ENCODE measurements at places on chromosomes 2 and 18.

- DNase-seq = no peak
Observed at GRCh38 chr18:70553245-70553935, 264.5 kb downstream of the SOCS6 start.

GRCh38 chr2:143955401-143956065 is 564.4 kb downstream of the ZEB2 start:
- DNase-seq = no peak

GRCh38 chr18:74023220-74023619 is 124.4 kb downstream of the FBXO15 start:
- DNase-seq = no peak

DNA sequence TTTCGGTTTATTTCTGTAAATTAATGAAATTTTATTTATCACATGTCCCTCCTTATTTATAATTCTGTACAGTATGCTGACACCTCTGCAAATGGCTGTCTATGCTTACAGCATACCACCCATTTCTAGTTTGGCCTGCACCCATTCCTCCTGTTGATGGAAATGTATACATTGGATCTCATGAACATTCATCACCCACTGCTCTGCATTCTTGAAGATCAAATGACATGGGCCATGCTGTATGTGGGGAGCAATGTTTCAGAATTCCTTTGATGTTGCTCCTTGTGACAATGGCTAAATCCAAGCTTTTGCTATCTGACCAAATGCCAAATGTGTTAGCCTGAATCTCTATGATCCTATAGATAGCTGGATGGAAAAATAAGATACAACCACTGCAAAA is 55.3 kb upstream of the ITGB6 start:
- no peak for DNase-seq

DNA sequence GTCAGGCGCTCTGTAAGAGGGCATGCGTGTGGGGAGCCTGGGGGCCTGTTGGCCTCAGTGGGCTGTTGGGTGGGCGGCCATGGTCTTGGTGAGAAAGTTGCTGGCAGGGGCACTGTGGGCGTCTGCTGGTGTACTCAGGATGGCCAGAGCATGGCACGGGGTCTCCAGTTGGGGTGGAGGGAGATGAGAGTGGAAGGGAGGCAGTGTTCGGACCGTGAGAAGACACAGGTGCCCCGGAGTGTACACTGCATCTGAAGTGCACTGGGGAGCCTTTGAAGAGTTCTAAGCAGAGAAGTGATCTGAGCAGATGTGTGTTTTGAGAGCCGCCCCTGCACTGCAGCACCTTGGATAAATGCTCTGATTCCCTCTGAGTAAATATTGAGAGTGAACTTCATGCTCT is 150.8 kb downstream of the LDLRAD4 start:
- DNase-seq = no peak

DNA sequence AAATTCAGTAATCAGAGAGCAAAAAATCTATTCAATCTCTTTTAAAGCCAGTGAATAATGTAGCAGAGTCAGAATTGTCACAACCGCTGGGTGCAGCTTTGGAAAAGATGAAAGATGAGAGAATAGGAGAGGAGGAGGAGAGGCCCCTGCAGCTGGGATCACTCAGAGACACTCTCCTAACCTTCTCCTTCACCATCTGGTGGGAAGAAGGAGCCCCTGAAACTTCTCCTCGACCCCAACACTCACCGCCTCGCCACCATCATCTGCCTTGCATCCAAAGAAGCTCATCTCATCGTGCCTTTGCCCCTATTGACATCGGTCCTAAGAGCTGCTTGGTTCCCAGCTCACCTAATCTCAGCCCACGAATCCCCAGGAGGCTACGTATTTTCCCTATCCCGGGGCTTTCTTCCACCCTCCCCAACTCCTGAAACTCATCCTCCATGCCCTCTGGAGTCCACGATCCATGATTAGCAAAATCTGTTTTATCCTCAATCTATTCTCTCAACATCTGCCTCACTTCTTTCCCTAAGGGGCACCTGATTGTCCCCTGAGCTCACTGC is 58.5 kb downstream of the PKDCC start:
- DNase-seq = no peak

DNA sequence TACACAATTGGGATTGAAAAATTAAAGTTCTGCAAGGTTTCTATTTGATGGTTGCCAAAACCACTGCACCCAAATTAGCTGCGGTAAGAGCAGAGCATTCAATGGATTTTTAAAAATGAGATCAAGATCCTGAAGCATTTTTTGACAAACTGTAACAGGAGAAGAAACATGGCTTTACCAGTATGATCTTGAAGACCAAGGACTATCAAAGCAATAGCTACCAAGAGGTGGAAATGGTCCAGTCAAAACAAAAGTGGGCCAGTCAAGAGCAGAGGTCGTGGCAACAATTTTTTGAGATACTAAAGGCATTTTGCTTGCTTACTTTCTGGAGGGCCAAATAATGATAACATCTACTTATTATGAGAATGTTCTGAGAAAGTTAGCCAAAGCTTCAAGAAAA is 186.8 kb downstream of the RDH14 start:
- no peak for DNase-seq

DNA sequence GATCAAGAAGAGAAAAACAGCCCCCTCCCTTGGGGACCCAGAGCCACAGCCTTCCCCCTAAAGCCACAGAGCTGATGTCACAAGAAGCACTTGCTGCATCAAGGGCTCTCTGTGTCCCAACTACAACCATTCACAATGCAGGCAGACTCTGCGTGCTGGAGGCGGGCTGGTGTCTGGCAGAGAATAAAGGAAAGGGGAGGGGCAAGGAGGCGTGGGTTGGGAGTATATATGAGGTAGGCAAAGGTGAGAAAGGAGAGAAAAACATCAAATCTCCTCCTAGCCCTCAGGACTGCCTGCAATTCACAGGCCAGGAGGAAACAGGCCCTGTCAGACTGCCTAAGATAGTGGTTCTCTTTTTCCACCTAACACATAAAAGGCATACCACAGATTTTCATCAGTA is 48.8 kb upstream of the IHH start:
- no peak for DNase-seq

- DNase-seq = no peak
Observed at GRCh38 chr2:45170191-45171135, 161.2 kb upstream of the SIX2 start.
